ENCODE measurements at places on chromosomes 12 and 14. TPM values are rescaled to one million over a fixed set of nuclear protein-coding genes. Genes with fewer than 3 reads are reported as not detected.

Gene KLHL33
- total RNA-seq = not detected

Gene RNF212B
- not detected for total RNA-seq

Gene KRT81
- not detected for total RNA-seq

Gene OR4M1
- not detected for total RNA-seq

Gene ANO4
- total RNA-seq = not detected

Gene CFAP73
- not detected for total RNA-seq

Gene ARF6
- total RNA-seq = 19.8 TPM

Gene PRB2
- total RNA-seq = not detected

Gene P2RX7
- not detected for total RNA-seq

Gene ANKRD52
- total RNA-seq = 24.1 TPM

DNA sequence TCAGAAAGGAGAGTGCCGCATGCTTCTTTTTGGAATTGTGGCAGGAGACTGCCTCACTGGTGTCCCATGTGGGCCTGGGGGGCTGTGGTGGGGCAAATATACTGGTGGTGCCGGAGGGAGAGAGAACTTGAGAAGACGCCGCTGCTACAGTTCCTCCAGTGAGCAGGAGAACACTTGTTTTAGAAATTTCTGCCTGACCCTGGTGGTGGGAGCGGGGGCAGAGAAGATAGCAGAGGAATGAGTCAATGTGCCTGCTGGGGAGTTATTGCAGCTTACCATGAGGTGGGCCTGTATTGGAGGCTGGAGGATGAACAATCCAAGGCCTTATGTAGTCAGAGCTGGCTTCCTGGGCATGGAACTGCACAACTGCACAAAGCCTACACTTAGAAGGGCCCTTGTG lies 211.8 kb downstream of the SNAPC1 start:
- no peak overlapping the region for H3K4me3 ChIP-seq
- H3K4me1 ChIP-seq = no peaks in the 10 kb centered on the region
- no peaks in the 10 kb centered on the region for H3K27me3 ChIP-seq
- no peak overlapping the region for H3K27ac ChIP-seq
- H3K36me3 ChIP-seq = no peaks in the 10 kb centered on the region
- no peak for DNase-seq

- H3K27ac ChIP-seq = no peak overlapping the region
- H3K4me3 ChIP-seq = peak overlapping the region; percentile 8
- no peaks in the 10 kb centered on the region for H3K27me3 ChIP-seq
- no peaks in the 10 kb centered on the region for H3K36me3 ChIP-seq
Measured at GRCh38 chr12:76158518-76159321, 74.2 kb upstream of the NAP1L1 start.

DNA sequence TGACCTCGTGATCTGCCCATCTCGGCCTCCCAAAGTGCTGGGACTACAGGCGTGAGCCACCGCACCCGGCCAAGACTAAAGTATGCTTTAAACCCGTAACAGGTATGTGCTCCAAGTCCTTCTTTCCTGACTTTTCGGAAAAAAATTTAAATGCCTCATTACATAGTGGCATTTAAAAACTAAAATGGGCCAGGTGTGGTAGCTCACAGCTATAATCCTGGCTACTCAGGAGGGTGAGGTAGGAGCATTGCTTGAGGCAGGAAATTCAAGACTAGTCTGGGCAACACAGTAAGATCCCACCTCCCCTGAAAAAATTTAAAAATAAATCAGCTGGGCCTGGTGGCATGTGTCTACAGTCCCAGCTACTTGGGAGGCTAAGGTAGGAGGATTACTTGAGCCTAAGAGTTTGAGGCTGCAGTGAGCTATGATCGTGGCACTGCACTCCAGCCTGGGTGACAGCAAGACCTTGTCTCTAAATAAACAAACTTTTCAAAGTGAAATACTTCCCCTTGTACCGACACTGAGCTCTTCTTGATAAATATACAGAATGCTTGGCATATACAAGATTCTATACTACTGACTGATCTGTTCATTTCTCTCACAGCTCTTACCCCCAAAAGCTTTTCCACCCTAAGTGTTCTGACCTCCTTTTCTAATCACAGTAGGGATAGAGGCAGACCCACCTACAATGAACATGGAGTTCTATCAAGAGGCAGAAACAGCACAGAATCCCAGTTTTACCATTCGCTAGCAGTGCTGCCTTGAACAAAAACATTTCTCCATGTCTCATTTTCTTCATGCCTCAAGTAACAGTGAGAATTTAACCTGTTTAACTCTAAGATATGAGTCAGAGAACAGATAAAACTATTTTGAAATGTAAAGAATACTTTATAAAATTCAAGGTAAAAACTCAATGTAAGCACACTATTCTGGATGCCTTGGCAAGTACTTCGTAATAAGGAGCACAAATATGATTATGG lies 7.9 kb downstream of the PPP4R3A start:
- peaks cover 52% of the 10 kb centered on the region for H3K36me3 ChIP-seq
- no peak for DNase-seq
- H3K4me1 ChIP-seq = peaks cover 55% of the 10 kb centered on the region
- H3K4me3 ChIP-seq = no peak overlapping the region
- no peaks in the 10 kb centered on the region for H3K27me3 ChIP-seq
- no peak overlapping the region for H3K27ac ChIP-seq

GRCh38 chr12:58396239-58396638 lies 454.9 kb downstream of the ATP23 start:
- no peak overlapping the region for H3K4me3 ChIP-seq
- no peak overlapping the region for H3K27ac ChIP-seq
- no peaks in the 10 kb centered on the region for H3K27me3 ChIP-seq
- no peaks in the 10 kb centered on the region for H3K36me3 ChIP-seq
- DNase-seq = no peak

- H3K4me1 ChIP-seq = no peaks in the 10 kb centered on the region
- H3K4me3 ChIP-seq = no peak overlapping the region
- no peaks in the 10 kb centered on the region for H3K36me3 ChIP-seq
- H3K27me3 ChIP-seq = no peaks in the 10 kb centered on the region
- no peak for DNase-seq
Measured at GRCh38 chr12:63362791-63363190, 211.8 kb upstream of the AVPR1A start.

DNA sequence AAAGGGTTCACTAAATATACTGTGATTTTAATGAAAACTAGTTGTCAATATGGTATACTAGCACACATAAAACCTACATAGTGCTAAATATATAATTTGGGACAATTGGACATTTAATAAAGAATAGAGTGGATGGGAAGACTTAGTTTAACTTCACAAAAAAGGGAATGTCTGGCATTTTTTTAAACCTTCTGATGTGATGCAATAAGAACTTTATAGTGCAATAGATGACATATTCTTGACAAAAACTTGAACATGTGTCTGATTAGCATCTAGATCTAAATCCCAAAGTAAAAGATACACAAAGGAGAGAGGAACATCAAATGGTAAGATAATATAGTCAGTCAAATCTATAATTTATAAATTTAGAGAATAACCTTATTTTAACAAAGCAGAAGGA lies 488.3 kb upstream of the SYT1 start:
- no peak overlapping the region for H3K4me3 ChIP-seq
- DNase-seq = no peak
- H3K27me3 ChIP-seq = no peaks in the 10 kb centered on the region
- no peaks in the 10 kb centered on the region for H3K4me1 ChIP-seq

- peaks cover 44% of the 10 kb centered on the region for H3K27me3 ChIP-seq
- peaks cover 37% of the 10 kb centered on the region for H3K4me1 ChIP-seq
- DNase-seq = peak; percentile 21
- peak overlapping the region; percentile 56 for H3K27ac ChIP-seq
- peak overlapping the region; percentile 67 for H3K4me3 ChIP-seq
Measured at GRCh38 chr12:1530592-1531152, 63.7 kb downstream of the FBXL14 start.

DNA sequence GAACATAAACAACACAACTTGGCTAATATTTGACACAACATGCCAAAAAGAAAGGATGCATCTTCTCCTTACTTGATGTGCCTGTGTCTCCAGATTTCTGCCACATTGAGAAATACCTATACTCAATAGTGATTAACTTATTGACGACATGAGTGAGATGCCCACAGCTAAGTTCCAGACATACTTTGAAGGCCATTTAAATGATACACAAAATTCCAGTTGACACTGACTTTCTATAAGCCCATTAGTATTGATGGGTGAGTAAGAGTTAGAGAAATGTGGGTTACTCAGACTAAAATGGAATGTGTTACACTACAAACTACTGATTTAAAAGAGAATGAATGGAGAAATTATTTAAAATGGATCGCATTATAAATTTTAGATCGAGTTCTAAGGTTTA lies 838.2 kb upstream of the MGAT4C start:
- H3K4me1 ChIP-seq = no peaks in the 10 kb centered on the region
- DNase-seq = no peak
- H3K27me3 ChIP-seq = no peaks in the 10 kb centered on the region
- H3K27ac ChIP-seq = no peak overlapping the region
- H3K36me3 ChIP-seq = no peaks in the 10 kb centered on the region

DNA sequence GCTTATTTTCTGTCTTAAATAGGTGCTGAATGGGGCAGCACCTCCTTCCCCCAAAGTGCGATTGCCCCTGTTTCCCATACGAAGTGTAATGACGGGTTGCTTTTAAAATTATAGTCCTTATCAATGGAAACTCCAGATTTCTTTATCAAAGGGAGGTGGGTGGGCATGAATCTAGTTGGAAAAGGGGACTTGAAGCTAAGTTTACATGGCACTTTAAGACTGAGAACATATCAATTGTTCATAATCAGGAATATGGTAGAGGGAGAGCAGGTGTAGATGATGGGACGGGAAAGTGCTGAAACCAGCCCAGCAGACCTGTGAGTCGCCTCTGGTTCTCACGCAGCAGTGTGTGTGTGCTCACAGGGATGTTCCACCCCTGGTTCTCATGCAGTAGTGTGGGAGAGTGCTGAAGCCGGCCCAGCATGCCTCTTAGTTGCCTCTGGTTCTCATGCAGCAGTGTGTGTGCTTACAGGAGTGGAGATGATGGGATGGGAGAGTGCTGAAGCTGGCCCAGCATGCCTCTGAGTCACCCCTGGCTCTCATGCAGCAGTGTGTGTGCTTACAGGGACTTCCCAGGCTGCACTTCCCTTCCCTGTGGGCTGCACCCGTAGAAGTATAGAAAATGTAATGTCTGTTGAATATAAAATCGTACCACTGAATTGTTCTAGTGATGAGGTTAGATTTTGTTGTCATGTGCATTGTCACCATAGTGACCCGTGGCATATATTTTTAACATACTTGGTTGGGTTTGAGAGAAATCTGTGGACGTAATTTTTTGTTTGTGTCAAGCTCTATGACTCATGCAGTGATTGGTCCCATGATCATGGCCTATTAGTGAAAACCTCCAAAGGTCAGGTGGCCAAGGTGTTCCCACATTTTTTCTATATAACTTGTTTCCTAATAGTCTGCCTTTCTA lies 51.6 kb downstream of the GPATCH2L start:
- no peak overlapping the region for H3K4me3 ChIP-seq
- no peaks in the 10 kb centered on the region for H3K4me1 ChIP-seq
- peaks cover 8% of the 10 kb centered on the region for H3K36me3 ChIP-seq
- H3K27ac ChIP-seq = no peak overlapping the region
- no peak for DNase-seq
- no peaks in the 10 kb centered on the region for H3K27me3 ChIP-seq

DNA sequence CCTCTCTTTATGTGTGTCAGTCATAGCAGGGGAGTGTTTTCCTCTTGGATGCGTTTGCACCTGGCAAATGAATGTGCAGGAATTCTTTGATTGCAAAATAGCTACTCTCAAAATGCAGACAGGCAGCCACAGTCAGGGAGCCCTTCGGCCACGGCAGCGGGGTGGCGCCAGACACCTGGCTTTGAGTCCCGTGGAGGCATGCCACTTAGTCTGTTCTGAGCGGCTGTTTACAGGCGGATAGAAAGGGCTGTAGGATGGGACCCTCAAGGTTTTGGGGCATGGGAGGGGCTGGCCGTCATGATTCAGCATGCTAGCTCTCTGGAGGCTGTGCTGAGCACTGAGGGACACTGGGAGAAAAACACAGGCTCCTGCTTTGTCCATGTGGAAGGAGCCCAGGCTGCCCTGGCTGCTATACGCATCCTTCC lies 117.1 kb downstream of the SLC25A47 start:
- DNase-seq = peak; percentile 77
- H3K27ac ChIP-seq = peak overlapping the region; percentile 40
- no peaks in the 10 kb centered on the region for H3K36me3 ChIP-seq

GRCh38 chr12:118237908-118238307 lies 102.0 kb downstream of the PEBP1 start:
- peaks cover 56% of the 10 kb centered on the region for H3K36me3 ChIP-seq
- H3K27ac ChIP-seq = peak overlapping the region; percentile 14
- no peak overlapping the region for H3K4me3 ChIP-seq

DNA sequence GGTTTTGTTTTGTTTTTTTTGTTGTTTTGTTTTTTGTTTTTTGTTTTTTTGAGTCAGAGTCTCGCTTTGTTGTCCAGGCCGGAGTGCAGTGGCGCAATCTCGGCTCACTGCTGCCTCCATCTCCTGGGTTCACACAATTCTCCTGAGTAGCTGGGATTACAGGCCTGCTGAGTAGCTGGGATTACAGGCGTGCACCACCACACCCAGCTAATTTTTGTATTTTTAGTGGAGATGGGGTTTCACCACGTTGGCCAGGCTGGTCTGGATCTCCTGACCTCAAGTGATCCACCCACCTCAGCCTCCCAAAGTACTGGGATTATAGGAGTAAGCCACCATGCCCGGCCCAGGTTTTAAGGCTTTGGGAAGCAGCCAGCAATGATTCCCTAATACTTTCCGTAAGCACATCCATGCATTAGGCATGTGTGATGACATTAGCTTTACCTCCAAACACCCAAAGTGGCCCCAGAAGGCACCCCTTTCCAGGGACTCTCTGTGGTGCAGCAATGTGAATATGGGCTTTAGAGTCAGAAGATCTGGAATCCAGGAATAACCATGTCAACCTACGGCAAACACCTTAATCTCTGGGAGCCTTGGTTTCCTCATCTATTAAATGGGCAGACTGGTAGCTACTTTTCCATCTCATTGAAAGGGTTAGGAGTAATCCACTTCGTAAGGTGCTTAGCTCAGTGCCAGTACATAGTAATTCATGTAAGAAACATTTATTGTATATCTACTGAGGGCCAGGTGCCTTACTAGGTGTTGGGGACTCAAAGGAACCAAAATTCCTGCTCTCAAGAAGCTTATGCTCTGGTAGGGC lies 152.9 kb downstream of the ZFP36L1 start:
- no peaks in the 10 kb centered on the region for H3K27me3 ChIP-seq
- no peak overlapping the region for H3K4me3 ChIP-seq
- no peak for DNase-seq
- peak overlapping the region; percentile 81 for H3K27ac ChIP-seq

DNA sequence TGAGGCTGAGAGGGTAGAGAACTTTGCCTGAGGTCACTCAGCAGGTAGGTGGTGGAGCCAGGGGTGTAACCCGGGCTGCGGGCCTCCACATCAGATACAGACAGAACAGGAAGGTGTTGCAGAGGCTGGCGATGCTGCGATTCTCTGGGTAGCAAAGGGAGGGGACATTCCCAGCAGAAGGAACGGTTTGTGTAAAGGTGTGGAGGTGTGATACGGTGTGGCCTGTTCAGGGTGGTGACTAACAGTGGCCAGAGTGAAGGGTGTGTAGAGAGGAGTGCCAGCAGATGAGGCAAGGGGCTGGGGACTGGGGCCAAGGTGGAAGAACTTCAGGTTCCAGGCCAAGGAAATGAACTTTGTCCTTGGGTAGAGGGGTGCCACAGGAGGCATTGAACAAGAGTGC lies 18.2 kb upstream of the FAIM2 start:
- H3K4me3 ChIP-seq = no peak overlapping the region
- peaks cover 11% of the 10 kb centered on the region for H3K4me1 ChIP-seq
- no peak for DNase-seq
- peaks cover 10% of the 10 kb centered on the region for H3K27me3 ChIP-seq
